Activated CD4-positive, CD25-positive, alpha-beta regulatory T cell treated with anti-CD3 and anti-CD28 coated beads, Interleukin-2, amount 50 U/mL, for 16 hours (primary cell): ENCODE measurements at places on chromosomes 5 and 9.

DNA sequence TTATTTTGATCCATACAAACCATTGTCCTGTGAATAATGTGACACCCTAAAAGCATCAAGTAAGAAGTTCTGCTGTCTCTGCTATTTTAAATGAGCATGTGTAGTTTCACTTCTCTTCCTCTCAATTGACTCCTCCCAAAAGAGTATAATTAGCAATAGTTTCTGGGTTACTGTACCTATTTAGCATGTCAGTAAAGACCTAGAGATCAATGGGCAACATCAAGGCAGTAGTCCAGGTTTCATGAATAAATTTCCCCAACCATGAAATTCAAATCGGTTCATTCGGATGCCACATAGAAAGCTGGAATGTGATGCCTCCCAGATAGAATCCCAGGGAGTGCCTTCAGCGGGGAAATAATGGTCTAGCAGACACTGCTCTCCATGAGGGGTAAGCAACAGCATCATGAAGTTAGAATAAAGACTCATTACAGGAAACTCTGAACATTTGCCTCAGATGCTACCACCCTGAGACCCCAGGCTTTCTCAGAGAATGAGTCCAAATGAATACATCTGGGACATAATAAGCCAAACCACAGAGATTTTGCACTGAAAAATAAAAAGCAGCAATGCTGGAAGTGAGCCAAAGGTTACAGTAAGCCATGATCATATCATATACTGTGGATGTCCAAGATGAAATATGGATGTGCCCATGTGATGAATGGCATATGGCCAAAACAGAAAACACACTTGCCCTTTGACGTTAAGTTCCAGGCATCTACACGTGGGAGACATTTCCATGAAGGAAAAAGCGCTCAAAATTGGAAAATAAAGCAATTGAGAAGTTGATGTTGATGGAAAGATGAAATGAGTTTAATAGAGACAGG lies 1107.0 kb upstream of the SEMA6A start:
- no peak for DNase-seq

GRCh38 chr9:124260769-124261603 lies 3.2 kb downstream of the NEK6 start:
- no peak for DNase-seq

DNA sequence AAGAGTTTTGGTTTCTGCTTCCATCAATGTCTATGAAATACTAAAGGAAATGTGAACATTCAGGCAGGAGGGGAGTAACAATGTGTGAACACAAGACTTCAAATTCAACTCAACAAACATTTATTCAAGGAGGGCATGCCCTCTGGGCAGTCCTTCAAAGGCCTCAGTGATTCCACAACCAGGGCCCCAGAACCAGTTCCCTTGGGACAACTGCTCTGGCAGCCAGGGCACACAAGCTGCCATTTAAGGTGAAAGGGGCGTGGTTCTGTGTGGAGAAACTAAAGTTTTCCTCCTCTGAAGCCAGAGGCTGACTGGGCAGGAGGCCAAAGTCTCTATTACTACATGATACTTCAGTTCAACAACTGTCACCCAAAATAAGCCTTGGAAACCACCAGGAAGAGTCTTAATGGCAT lies 3.2 kb downstream of the RBM18 start:
- no peak for DNase-seq

- DNase-seq, result no peak
Measured at GRCh38 chr5:163585206-163585605, 79.8 kb downstream of the MAT2B start.

GRCh38 chr5:5695266-5695665 lies 272.8 kb downstream of the ICE1 start:
- DNase-seq, result no peak

DNA sequence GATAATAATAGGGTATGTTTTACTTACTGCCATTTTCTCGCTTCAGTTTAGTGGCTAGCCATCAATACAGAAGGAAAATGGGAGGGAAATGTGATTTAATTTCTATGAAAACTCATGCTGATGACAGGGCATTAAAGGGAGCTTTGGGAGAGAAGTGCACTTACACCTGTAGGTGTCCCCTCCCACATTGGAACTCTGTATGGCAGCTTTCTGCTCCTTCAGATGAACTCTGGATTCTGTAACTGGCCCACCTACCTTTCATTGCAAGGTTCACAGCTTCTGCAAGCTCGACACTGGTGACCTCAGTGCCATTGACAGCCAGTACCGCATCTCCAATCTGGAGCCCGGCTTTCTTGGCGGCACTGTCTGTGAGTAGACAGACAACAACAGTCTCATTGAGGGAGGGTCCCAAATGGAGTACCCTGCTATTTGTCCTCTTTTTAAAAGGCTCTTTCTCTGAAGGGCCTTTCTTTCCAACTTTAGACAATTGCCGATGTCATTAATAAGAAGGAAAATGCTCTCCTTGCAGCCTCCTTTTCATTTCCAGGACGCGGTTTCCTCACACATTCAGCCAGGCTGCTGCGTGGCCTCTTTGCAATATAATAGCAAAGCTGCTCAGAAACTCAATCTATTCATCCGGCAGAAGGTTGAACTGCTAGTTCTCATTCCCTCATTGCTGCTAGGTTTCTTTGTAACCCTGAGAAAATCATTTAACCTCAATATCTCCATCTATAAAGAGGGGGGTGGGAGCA lies 63.6 kb downstream of the NUDT12 start:
- DNase-seq, result no peak

DNA sequence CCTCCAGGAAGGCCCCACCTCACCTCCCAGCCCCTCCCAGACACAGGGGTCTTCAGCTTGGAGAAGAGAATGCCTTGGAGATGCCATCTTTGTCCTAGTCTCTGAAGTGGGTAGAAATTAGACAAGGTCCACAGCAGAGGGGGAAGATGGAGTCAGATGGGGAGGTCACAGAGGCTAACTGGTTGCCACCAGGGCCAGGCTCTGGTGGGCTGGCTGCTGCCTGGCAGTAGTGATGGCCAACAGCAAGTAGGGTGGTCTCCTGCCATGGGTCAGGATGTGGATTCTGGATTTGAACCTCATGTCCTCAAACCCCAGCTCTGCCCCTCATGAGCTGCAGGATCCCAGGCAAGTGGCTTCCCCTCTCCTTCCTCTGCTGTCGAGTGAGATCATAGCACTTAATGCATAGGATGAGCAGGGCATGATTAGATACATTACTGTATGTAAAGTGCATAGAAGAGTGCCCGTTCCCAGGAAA lies 38.7 kb upstream of the NEK6 start:
- DNase-seq, result no peak

DNA sequence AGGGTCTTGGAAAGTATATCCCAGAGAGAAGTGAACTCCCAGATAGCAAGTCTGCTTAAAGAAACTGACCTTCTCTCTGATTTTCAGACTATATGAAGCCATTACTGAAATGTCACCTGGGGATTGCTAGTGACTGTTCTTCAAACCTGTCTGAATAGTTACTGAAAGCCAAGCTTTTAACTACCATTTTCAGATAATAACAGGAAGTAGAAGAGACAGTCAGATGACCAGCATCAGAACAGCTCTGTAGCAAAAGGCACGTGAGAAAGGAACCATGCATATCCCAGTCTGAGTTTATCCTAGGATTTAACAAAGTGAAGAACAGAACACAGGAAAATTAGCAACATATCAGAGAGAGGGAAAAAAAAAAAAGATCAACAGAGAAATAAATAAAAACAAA lies 74.9 kb upstream of the SELENOP start:
- no peak for DNase-seq

GRCh38 chr9:95174038-95174437 lies 143.5 kb downstream of the FANCC start:
- DNase-seq, result no peak

DNA sequence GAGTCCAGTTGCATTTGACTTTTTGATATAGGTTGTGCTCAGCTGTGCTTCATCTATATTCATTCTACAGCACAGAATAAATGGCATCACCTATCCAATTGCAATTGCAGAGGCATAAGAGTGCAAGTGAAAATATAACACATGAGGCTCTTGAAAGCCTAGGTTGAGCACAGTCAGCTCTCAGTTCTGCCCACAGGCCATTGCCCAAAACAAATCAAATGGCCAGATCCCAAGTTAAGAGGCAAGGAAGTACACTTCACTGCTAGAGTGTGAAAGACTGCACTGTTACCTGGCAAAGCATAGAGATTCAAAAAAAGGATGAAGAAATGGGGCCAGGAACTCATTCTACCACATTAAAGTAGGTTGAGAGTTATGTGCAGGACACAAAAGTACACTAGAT lies 305.5 kb upstream of the SEMA6A start:
- no peak for DNase-seq

DNA sequence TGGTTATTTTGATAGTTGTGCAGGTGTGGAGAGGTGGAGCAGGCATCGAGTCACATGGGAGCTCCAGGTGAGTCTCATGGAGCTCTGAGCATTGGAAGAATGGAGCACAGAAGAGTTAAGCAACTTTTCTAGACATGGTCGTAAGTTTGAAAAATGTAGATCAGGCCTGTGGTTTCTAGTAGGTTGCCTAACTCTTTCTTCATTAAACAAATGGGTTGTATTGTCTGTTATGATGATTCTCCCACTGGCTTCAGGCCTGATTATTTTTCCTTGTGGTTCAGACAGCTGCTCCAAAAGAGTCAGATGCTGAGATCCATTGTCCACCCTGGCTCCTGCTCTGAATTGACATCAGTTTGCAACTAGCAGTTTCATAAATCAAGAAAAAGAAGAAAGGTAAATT lies 80.3 kb upstream of the RPS23 start:
- DNase-seq, result no peak

GRCh38 chr9:6051511-6051950 lies 36.1 kb upstream of the RANBP6 start:
- DNase-seq, result no peak

- no peak for DNase-seq
Measured at GRCh38 chr9:32783168-32783891, at the start of gene TMEM215. TSS of gene TMEM215 (plus strand) at chr9:32783540. CDS start at chr9:32784184, 644 bp downstream.

DNA sequence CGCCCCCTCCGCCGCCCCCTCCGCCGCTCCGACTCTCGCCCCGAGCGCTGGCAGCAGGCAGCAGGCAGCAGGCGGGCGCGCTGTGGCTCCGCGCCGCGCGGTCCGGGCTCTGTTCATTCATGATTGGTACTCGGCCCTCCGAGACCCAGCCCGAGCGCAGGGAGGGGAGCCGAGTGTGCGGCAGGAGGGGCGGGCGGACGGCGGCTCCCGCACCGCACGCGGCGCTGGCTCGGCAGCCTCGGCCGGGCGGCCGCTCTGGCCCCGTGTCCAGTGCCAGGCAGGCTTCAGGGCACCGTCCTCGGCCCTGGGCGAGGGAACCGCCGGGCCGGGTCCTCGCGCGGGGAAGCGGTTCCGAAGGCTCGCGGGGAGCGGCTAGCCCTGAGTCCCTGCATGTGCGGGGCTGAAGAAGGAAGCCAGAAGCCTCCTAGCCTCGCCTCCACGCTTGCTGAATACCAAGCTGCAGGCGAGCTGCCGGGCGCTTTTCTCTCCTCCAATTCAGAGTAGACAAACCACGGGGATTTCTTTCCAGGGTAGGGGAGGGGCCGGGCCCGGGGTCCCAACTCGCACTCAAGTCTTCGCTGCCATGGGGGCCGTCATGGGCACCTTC lies at the start of gene KCNIP1:
Gene KCNIP1, plus strand, starts transcription at position 31 of the 607 bp plus-strand sequence.
- DNase-seq, result no peak

DNA sequence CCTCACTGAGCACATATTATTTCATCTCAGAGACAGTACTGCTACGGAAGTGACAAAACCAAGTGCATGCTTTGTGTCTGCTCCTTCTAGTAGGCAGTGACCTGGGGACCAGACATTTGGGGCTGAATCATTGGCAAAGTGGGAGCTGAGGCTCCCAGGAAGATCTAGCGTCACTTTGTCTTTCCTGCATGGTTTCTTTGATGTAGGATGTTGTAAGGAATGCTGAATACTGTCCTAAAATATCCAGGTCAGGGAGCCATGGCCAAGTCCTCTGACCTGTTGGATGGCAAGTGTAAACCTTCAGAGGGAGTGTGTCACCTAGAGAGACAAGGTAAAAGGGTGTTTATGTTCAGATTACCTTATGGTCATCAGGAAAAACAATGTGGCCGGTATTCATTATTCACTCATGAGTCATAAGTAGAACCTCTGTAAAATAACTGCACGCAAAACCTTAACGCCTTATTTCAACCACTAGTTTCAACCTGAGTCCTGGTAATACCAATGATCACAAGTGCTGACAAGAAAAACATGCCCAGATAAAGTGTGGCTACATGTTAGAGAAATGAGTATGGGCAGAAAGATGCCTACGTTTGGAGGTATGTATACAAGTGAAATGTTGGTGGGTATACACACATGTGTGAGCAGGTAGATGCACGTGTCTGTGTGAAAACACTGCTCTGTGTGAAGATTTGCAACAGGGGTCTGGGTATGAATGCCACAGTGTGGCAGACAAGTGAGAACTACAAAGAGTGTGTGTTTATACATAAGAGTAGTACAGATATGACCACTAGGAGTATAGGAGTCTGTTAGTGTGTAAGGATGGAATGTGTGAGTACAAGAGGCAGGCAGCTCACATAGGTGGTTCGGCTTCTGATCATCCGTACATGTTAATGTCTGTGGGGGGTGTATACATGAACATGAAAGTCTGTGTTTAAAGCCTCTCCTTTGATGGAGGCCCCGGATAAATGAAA lies 263.9 kb downstream of the SPOCK1 start:
- no peak for DNase-seq

- no peak for DNase-seq
Measured at GRCh38 chr9:100286257-100286656, 66.5 kb downstream of the TEX10 start.

DNA sequence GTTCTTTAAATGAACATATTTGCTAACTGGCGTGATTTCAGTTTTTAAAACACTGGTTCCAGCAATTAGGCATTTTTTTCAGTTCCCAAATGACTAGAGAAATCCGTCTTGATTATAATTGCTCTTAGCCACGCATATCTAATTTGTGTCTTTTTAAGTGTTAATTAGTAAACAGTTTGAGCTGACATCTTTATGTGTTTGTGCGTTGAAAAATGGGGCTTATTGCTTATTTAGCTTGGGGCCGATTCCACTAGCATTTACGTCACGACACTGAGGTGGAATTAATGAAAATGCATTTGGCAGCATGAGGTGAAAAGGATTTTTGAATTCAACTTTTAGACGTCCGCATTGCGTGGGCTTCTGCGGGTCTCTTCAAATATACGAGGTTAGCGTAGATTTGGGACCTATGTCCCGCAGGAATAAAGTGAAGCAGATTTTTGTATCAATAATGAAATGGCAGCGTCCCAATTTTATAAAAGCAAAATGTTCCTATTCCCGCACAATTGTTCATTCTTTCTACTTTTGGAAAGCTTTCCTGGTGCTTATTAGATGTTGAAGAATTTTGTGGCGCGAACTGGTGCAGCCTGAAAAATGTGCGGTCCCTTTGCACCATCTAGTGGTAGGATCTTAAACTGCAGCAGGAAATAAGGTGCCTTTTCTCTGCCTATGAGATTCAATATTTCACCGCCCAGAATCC lies 122.7 kb upstream of the LMX1B start:
- no peak for DNase-seq

DNA sequence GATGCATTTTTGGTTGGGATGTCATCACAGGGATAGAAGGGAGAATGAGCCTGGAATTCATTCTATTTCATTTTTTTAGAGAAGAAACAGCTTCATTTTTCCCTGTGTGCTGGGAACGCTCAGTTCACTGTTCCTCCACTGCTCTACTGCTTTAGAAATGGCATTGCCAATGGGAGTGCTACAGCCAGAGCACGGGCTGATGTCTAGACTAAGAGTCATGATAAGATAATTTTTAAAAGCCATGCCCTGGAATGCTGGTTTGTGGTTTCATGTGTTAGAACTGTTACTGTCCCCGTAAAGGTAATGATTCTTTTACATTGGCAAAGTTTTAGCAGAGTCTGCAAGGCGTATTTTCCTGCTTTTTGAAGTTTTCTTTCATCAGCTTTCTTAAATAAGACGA lies 119.6 kb downstream of the SEMA6A start:
- DNase-seq, result no peak
